ENCODE measurements at places on chromosomes 13 and 19.

GRCh38 chr13:98517576-98518310 lies 59.2 kb downstream of the STK24 start:
- no peak for DNase-seq

- DNase-seq, result no peak
Measured at GRCh38 chr13:38582133-38582532, 104.7 kb upstream of the FREM2 start.

DNA sequence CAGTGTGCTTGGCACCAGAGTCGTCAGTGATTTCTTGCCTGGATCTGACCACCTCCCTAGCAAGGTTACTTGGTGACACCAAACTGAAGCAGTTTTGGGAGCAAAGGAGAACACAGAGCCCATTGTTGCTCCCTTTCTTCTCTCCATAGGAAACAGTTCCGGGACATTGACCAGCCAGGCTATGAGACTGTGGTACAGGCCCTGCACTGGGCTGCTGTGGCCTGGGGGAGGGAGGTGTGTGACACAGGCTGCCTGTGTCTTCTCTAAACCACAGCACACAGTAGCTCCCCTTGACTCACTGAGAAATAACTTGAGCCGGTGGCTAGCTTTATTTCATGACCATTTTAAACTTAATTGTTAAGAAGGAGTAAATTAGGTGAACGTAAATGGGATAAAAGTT lies 214.8 kb upstream of the UBL3 start:
- DNase-seq, result no peak

DNA sequence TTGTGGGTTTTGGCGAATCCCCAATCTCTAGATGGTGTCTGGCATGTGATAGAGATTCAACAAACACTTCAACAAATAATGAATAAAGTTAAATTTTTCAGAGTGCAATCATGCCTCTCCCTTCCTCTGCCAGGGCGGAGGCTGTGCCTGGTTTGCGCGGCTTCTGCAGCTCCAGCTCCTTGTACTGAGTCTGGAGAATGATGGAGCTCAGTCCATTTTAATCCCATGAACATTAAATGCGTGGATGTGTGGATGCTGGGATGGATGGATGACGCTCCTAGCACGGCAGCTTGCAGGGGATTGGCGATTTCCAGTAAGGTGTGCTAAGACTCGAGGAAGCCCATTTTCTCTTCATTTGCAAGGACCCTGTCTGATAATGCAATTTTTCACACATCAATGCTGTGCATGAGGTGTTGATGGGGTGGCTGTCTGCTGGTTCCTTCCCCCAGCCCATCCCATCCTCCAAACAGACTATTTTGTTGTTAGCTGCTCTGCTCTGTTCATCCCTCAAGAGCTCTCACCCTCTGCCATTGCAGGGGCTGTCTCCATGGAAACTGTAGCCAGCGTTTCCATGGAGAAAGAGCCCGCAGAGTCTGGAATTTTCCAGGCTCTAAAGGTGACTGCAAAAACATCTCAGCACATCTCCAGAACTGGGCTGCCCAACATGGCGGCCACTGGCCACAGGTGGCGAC lies 92.6 kb upstream of the PEG3 start:
- DNase-seq, result no peak

DNA sequence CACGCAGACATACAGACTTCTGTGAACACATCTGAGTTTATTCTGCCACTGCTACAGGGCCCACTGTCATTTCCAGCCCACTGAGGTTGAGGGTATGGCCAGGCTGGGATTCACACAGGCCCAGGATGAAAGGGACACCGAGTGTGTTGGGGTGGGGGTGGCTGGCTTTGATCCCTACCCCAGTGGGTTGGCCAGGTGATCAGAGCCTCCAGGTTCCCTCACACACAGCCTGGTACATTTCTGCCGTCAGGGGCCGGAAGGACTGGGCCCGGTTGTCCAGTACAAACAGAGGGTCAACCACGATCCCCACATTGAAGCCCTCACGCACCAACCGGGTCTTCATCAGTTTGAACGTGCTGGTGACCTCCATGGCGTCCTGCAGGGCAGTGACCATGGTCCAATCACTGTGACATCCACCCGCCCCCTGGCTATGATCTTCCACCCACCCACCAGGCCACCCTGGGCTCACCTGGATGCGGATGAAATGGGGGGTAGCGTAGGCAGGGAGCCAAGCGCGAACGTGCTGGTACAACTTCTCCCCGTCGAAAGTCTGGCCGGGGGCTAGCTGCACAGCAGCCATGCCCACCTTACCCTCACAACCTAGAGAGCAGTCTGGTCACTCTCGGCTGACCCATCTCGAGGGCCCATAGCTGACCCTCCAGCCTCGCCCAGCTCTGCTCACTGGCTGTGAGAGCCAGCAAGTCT lies 13.3 kb downstream of the SLC27A5 start:
- DNase-seq, result no peak

- DNase-seq, result no peak
Measured at GRCh38 chr13:80101040-80101439, 239.9 kb downstream of the SPRY2 start.

GRCh38 chr19:41708481-41708880 lies at the start of gene CEACAM5:
Gene CEACAM5, plus strand, starts transcription at chr19:41708626. Its CDS starts 106 bp downstream, at chr19:41708732.
- no peak for DNase-seq

- no peak for DNase-seq
Measured at GRCh38 chr19:1070931-1071791, 4.2 kb downstream of the ARHGAP45 start.

DNA sequence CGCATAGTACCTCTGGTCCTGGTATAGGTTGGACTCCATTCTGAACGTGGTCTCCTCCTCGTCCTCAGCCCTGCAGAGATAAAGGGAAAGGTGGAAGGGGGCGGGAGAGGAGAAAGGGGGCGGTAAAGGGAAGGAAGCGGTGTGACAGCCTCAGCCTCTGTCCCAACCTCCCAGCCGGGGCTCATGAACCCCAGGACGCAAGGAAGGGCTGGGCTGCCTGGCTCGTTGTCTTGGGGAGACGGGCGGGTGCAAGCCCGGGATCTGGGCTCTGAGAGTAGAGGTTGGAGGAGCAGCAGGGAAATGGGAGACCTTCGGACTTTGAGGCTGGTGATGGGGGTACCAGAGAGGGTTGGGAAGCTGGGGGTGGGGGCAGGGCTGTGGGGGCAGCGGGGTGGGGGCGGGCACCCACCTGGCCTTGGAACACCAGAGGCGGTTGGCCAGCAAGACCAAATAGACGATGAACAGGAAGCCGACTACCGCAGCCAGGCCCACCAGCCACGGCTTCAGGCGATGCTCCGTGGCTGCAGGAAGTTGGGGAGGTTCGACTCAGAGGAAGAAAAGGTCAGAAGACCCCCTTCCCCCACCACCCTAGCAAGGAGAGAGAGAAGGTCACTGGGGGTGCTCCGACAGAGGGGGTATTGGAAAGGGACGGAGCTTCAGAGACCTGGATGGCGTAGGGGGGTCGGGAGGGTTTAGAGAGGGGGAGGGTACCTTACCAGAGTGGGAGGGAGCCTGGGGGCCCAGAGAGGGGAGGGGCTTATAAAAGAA lies 1.7 kb downstream of the SMIM24 start:
- no peak for DNase-seq

- DNase-seq, result no peak
Measured at GRCh38 chr13:22121146-22121739, 450.4 kb downstream of the FGF9 start.
